Activated CD4-positive, alpha-beta memory T cell treated with anti-CD3 and anti-CD28 coated beads, Interleukin-2, amount 10 ng/mL, durations not matched to agents 7 days and 5 days (primary cell): ENCODE measurements at places on chromosomes 3 and 15.

GRCh38 chr3:13482106-13482690 lies 2.1 kb downstream of the HDAC11 start:
- no peaks in the 10 kb centered on the region for H3K36me3 ChIP-seq
- peaks cover 5% of the 10 kb centered on the region for H3K27me3 ChIP-seq
- no peak overlapping the region for H3K27ac ChIP-seq
- H3K4me1 ChIP-seq, result peaks cover 16% of the 10 kb centered on the region

GRCh38 chr15:44516436-44516835 lies 20.5 kb upstream of the EIF3J start:
- peaks cover 5% of the 10 kb centered on the region for H3K4me1 ChIP-seq
- peaks cover 32% of the 10 kb centered on the region for H3K36me3 ChIP-seq
- no peak overlapping the region for H3K4me3 ChIP-seq
- no peak overlapping the region for H3K27ac ChIP-seq

DNA sequence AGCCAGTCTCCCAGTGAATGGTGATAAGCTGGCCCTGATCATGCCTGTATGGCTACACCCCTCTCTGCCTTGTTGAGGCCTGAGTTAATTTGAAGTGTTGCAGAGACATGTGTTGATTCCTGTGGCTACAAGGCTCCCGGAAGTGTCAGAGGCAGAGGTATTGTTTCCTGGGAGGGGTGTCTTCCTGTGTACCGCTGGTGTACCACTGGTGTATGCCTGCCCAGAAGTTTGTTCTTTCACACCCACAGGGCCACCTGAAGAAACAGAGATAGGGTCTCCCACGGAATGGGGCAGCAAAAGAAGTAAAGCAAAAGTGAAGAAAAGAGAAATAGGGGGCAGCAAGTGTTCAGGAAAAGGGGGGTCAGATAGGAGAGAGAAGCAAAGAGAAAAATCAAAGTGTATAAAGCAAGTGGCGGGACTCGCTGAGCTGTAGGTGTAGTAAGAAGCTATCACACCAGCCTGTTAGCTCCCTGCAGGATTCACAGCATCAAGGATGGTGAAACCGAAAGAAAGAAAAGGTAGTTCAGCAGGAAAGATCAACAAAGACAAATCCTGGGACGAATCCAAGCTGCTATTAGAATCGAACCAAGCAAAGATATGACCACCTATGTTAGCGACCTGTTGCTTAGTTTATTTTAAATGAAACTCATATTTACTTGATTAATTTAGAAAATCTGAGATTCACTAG lies 36.6 kb upstream of the CD47 start:
- H3K36me3 ChIP-seq, result peaks cover 52% of the 10 kb centered on the region
- H3K4me3 ChIP-seq, result peak overlapping the region; percentile 82
- H3K27me3 ChIP-seq, result no peaks in the 10 kb centered on the region
- peak overlapping the region; percentile 97 for H3K27ac ChIP-seq
- peak; percentile 80 for DNase-seq

DNA sequence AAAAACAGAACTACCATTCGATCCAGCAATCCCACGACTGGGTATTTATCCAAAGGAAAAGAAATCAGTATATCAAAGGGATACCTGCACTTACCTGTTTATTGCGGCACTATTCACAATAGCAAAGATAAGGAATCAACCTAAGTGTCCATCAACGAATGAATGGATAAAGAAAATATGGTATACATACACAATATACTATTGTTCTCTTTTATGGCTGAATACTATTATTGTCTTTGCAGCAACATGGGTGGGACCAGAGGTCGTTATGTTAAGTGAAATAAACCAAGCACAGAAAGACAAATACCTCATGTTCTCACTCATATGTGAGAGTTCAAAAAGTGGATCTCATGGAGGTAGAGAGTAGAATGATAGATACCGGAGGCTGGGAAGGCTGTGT lies 118.3 kb upstream of the FAM3D start:
- no peaks in the 10 kb centered on the region for H3K4me1 ChIP-seq
- no peaks in the 10 kb centered on the region for H3K36me3 ChIP-seq

DNA sequence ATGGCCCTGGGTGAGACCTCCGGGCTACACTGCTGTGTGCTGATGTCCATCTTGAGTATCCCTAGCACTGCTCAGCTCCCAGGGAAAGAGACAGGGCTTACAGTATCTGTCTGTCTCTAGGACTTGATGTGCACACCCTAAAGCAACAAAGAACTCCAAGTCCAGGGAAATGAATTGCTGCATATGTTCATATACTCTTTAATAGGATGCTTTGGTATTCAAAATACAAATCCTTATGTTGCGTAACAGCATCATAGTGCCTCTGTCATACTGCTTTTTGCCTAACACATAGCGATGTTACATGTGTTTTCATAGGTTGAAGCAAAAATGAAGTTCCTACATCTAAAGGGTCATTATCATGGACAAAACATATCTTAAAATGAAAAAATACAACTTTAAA lies 299.9 kb downstream of the SLC9A9 start:
- no peak overlapping the region for H3K27ac ChIP-seq
- no peak for DNase-seq
- no peak overlapping the region for H3K4me3 ChIP-seq
- H3K27me3 ChIP-seq, result no peaks in the 10 kb centered on the region

GRCh38 chr3:25781145-25781757 lies 2.0 kb downstream of the NGLY1 start:
- peaks cover 30% of the 10 kb centered on the region for H3K36me3 ChIP-seq
- no peak for DNase-seq
- H3K27ac ChIP-seq, result no peak overlapping the region

GRCh38 chr3:194879991-194880939 lies 194.6 kb downstream of the FAM43A start:
- no peak overlapping the region for H3K27ac ChIP-seq
- no peaks in the 10 kb centered on the region for H3K27me3 ChIP-seq
- no peak overlapping the region for H3K4me3 ChIP-seq
- no peak for DNase-seq
- peaks cover 3% of the 10 kb centered on the region for H3K4me1 ChIP-seq

DNA sequence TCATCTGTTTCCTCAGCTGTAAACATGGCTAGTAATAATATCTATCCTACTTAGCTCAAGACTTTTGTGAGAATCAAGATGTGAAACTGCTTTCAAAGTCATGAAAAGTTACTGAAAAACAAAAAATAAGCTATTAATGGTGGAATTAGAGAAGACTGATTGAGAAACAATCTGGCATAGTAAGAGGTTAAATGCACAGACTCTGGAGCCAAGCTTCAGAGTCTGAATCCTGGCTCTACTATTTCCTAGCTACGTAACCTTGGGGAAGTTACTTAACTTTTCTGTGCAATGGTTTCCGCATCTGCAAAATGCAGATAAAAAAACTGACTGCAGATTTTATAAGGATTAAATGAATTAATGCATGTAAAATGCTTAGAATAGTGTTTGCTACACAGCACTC lies 28.8 kb downstream of the LRRFIP2 start:
- DNase-seq, result no peak
- no peaks in the 10 kb centered on the region for H3K27me3 ChIP-seq
- H3K36me3 ChIP-seq, result peaks cover 54% of the 10 kb centered on the region
- H3K4me3 ChIP-seq, result no peak overlapping the region
- no peak overlapping the region for H3K27ac ChIP-seq

DNA sequence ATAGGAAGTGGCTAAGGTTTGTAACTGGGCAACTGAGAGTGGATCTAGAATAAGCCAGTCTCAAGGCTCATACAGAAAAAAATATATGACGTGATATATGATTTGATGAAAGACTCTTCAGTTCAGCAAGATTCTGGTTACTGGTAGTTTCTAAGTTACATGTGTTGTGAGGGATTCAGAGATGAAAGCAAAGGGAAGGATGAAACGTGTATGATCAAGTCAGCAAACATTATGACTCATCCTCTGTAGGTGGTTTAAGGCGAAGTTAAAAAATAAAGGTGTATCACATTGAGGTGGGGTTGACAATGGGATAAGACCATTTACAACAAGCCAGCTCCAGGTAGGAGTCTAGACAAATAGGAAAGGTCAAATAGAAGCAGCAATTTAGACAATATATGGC lies 16.2 kb downstream of the TERC start:
- H3K4me3 ChIP-seq, result no peak overlapping the region
- H3K27ac ChIP-seq, result no peak overlapping the region
- H3K27me3 ChIP-seq, result peaks cover 28% of the 10 kb centered on the region
- H3K36me3 ChIP-seq, result no peaks in the 10 kb centered on the region

DNA sequence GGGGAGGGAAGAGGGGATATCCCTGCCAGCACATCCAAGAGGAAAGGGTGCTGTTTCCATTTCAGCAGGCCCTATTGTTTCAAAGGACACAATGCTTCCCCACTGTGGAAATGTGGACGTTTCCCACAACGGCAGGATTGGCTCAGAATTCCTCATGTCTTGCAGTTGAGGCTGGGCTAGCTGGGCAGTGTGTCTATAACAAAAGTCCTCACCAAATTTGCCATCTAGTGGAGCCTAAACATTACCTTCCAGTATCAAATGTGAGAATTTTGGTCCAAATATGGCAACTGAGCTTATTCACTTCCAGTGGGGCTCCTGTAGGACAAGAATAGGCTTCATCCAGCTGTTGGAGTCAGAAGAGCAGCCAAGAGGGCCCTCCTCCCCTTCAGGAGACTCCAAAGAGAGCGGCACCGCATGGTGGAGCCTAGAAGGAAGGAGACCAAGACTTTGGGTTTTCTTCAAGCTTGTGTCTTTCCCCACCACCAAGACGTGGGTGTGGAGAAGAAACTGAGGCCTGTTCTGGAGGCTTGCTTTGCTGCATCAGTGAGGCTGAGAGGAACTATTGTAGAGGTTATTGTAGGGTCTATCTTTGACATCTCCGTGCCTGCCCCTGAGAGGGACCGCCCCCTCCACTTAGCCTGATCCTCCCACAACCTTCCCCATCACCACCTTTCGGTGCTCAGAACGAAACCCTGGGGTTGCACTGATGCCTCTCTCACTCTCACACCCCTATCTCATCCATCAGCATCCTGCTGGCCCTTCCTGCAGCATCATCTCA lies 45.3 kb upstream of the SLCO2A1 start:
- DNase-seq, result peak; percentile 3
- H3K27me3 ChIP-seq, result peaks cover 2% of the 10 kb centered on the region
- no peak overlapping the region for H3K27ac ChIP-seq
- H3K36me3 ChIP-seq, result no peaks in the 10 kb centered on the region

DNA sequence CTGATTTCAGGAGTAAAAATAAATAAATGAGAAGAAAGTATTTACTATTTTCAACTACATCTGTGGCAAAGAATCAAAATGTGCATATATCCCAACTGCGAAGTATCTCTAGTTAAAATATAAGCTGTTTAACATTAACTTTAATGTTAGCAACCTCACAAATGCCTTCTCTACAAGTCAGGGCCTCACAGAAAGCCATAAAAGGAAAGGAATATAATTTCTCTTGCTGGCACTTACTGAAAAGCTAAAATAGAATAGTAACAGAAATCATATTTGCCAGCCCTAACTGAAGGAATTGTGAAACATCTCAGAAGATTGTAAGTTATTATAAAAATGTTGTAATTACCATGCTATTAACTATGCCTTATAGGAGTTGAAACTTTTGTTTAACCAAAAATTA lies 65.1 kb upstream of the MBNL1 start:
- peaks cover 64% of the 10 kb centered on the region for H3K4me1 ChIP-seq
- DNase-seq, result no peak
- H3K36me3 ChIP-seq, result peaks cover 6% of the 10 kb centered on the region
- peak overlapping the region; percentile 86 for H3K27ac ChIP-seq
- peak overlapping the region; percentile 74 for H3K4me3 ChIP-seq

- H3K27me3 ChIP-seq, result peaks cover 33% of the 10 kb centered on the region
- H3K4me1 ChIP-seq, result peaks cover 2% of the 10 kb centered on the region
- no peak overlapping the region for H3K27ac ChIP-seq
- no peak overlapping the region for H3K4me3 ChIP-seq
Measured at GRCh38 chr15:99016680-99017321, 9.2 kb upstream of the PGPEP1L start.

DNA sequence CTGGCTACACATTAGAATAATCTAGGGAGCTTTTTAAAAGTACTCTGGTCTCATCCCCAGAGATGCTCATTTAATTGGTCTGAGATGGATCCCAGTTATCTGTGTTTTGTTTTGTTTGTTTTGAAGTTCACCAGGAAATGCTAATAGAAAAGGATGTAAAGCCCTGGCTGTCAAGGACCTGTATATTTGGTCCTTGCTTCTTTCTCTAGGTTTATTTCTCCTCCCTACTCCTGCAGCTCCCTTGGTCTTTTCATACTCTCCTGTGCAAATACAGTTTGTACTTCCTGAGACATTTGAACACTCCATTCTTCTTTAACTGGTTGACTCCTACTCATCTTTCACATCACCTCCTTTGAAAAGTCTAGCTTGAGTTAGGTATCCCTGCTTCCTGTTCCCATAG lies 3.3 kb downstream of the PIK3CA start:
- H3K36me3 ChIP-seq, result no peaks in the 10 kb centered on the region
- H3K27me3 ChIP-seq, result peaks cover 4% of the 10 kb centered on the region
- no peak overlapping the region for H3K4me3 ChIP-seq
- no peak for DNase-seq
- H3K4me1 ChIP-seq, result peaks cover 30% of the 10 kb centered on the region

GRCh38 chr3:102084006-102084405 lies 234.7 kb downstream of the NFKBIZ start:
- peaks cover 4% of the 10 kb centered on the region for H3K27me3 ChIP-seq
- DNase-seq, result no peak
- no peak overlapping the region for H3K27ac ChIP-seq
- no peak overlapping the region for H3K4me3 ChIP-seq
- H3K4me1 ChIP-seq, result peaks cover 40% of the 10 kb centered on the region
- peaks cover 26% of the 10 kb centered on the region for H3K36me3 ChIP-seq

DNA sequence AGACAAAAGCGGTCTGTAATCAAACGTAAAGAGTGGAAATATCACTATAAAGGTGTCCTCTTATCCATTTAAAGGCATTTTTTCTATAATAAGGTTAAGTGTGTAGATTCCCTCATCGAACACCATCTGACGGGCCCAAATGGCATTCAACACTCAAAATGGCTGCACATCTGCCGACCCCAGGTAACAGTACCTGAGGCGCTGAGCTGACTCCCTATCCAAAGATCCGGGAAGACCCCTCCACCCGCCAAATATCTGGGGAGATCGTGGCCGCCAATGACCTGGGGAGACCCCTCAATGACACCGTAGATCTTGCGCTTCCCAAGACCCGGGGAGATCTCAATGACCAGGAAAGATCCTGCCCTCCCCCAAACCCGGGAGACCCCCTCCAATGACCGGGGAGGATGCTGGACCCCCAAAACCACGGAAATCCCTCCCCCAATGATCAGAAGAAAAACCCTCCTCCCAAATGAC lies 476 bp downstream of the IP6K2 start:
- DNase-seq, result peak; percentile 36
- peak overlapping the region; percentile 100 for H3K4me3 ChIP-seq
- peaks cover 36% of the 10 kb centered on the region for H3K36me3 ChIP-seq
- peaks cover 19% of the 10 kb centered on the region for H3K27me3 ChIP-seq
- peak overlapping the region; percentile 96 for H3K27ac ChIP-seq
- peaks cover 48% of the 10 kb centered on the region for H3K4me1 ChIP-seq

- H3K27ac ChIP-seq, result no peak overlapping the region
- H3K36me3 ChIP-seq, result no peaks in the 10 kb centered on the region
- DNase-seq, result no peak
Measured at GRCh38 chr3:115513416-115513800, 109.9 kb upstream of the GAP43 start.

DNA sequence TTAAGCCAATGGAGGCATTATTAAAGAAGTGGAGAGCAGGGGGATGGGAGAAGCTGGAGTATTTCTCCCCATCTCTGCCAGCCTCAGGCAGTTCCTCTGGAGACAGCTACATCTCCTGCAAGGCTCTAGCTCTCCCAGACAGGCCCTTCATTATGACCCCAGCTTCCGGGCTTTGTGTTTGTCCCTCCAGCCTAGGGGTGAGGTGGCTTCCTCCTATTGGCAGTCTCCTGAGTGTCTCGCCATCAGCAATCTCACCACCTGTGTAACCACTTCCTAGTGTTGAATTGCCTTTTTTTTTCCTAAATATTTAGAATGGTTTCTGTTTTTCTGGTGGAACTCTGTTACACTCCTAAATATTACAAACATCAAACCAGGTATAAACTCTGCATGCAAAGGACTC lies 122.3 kb downstream of the FAM174B start:
- DNase-seq, result no peak
- H3K27me3 ChIP-seq, result peaks cover 12% of the 10 kb centered on the region
- H3K36me3 ChIP-seq, result no peaks in the 10 kb centered on the region
- H3K4me3 ChIP-seq, result no peak overlapping the region
- no peak overlapping the region for H3K27ac ChIP-seq
- H3K4me1 ChIP-seq, result peaks cover 2% of the 10 kb centered on the region
